ENCODE measurements at places on chromosomes 5 and 9. TPM values are rescaled to one million over a fixed set of nuclear protein-coding genes. Genes with fewer than 3 reads are reported as not detected.

CCDC192 gene
- total RNA-seq, result not detected

HSD17B3 gene
- not detected for total RNA-seq

FAM78A gene
- total RNA-seq, result 46.4 TPM

NUTM2F gene
- total RNA-seq, result not detected

CCDC112 gene
- total RNA-seq, result 0.89 TPM

PNPLA7 gene
- total RNA-seq, result 3.4 TPM

RACK1 gene
- total RNA-seq, result 2,374 TPM

GPR151 gene
- not detected for total RNA-seq

BRIX1 gene
- total RNA-seq, result 111 TPM

SOX30 gene
- total RNA-seq, result 0.15 TPM

ISL1 gene
- total RNA-seq, result not detected

PDE8B gene
- not detected for total RNA-seq

IL6ST gene
- total RNA-seq, result 48.7 TPM

SUSD1 gene
- 5.1 TPM for total RNA-seq

SH3PXD2B gene
- total RNA-seq, result 0.25 TPM

ADGRD2 gene
- total RNA-seq, result not detected

HAVCR2 gene
- 16.8 TPM for total RNA-seq

ABLIM3 gene
- not detected for total RNA-seq

PCDHGA7 gene
- 0.06 TPM for total RNA-seq

BTNL8 gene
- total RNA-seq, result not detected

GZMA gene
- 18.3 TPM for total RNA-seq

GABRB2 gene
- total RNA-seq, result not detected

CRAT gene
- 9.0 TPM for total RNA-seq

MYMK gene
- total RNA-seq, result not detected

OSMR gene
- total RNA-seq, result not detected

KIF4B gene
- total RNA-seq, result 0.04 TPM

FSTL4 gene
- total RNA-seq, result 0.30 TPM

PLEKHG4B gene
- total RNA-seq, result 0.04 TPM

JMY gene
- total RNA-seq, result 5.7 TPM

TAS2R1 gene
- not detected for total RNA-seq

POU5F2 gene
- total RNA-seq, result 0.38 TPM

Data from activated CD8-positive, alpha-beta memory T cell treated with anti-CD3 and anti-CD28 coated beads for 36 hours (primary cell).